ENCODE measurements at places on chromosomes 2 and 18.

GRCh38 chr2:214830794-214831346, 21.4 kb upstream of the BARD1 start:
- no peak for DNase-seq

- DNase-seq: no peak
These were observed 160.8 kb downstream of the PMAIP1 start for GRCh38 chr18:60060578-60060977.

- DNase-seq: no peak
These were observed 1042.5 kb downstream of the DPP10 start for GRCh38 chr2:115484983-115485382.

- DNase-seq: no peak
These were observed 145.1 kb upstream of the ITGB6 start for GRCh38 chr2:160345071-160345764.

DNA sequence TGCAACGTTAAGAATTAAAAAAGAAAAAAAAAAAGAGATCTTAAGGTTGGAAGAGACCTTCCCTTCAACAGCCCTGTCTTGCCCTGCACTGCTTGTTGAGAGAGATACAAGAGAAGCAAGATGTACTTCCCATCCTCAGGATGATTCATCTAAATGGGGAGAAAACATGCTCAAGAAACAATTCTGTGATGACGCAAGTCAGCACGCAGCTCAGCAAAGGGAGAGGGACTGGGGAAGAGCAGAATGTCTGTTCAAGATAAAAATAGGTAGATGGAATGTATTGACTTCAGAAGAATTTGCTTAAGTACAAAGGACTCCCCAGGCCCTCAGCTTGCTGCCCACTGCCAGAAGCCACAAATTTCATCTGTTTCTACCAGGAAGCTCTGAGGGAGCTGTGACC, 198.2 kb upstream of the SPRED2 start:
- DNase-seq: no peak

GRCh38 chr18:35245719-35246317, 5.0 kb downstream of the ZNF397 start:
- no peak for DNase-seq

GRCh38 chr2:69985688-69986087, 24.3 kb upstream of the ASPRV1 start:
- DNase-seq: no peak

DNA sequence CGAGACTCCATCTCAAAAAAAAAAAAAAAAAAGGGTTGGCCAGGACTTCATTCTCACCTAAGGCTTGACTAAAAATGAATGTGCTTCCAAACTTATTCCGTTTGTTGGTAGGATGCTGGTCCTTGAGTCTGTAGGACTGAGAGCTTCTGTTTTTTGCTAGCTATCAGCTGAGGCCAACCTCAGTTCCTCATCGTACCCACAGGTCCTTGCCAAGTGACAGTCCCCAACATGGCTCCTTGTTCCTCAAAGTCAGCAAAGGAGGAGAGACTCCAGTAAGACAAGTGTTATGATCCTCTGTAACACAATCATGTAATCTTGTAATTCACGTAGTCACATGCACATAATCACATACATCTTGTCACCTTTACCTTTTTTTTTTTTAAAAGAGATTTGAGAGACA, 37.0 kb downstream of the HAUS1 start:
- no peak for DNase-seq

- no peak for DNase-seq
These were observed 29.4 kb upstream of the DYSF start for GRCh38 chr2:71423817-71424420.

- no peak for DNase-seq
These were observed 32.4 kb upstream of the YWHAQ start for GRCh38 chr2:9663008-9663879.

GRCh38 chr2:63755965-63756364, 85.7 kb upstream of the UGP2 start:
- DNase-seq: no peak

GRCh38 chr2:167187049-167187727, 298.9 kb downstream of the XIRP2 start:
- DNase-seq: no peak

DNA sequence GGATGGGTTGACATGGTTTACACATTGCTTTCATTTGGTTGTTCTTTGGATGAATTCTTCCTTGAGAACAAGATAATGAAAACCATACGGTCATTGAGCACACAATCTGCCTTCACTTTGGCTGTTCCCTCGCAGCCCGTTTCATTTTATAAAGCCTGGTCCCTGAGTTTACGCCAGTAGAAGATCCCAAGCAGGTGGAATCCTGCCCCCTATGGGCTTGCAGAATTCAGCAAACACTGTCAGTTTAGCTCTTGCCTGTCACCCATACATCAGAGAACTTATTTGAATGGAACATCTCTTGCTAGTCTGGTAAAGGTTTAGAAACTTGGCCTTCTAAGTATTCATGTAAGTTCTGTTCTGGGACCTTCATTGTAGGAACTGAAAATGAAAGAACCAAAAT, 666.4 kb upstream of the ZEB2 start:
- no peak for DNase-seq

- DNase-seq: no peak
These were observed 2.8 kb downstream of the GDF7 start for GRCh38 chr2:20669562-20670314.

DNA sequence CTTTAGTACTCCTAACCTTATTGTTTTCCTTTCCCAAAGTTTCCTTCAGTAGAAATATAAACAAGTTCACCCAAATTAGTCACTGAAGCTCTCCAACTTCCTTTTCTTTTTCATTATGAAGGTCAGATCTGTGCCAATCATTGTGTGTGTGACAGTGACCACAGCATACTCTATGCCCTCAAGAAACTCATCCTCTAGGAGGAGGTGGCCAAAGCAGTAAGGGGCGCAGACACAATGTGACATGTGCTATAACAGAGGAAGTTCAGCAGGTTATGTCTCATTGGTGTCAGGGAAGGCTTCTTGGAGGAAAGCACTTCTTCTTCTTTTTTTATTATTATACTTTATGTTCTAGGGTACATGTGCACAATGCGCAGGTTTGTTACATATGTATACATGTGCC, 60.0 kb upstream of the PSME4 start:
- no peak for DNase-seq

- no peak for DNase-seq
These were observed 1108.1 kb upstream of the LRRTM1 start for GRCh38 chr2:81412681-81413080.

GRCh38 chr2:72483346-72483745, 335.7 kb upstream of the CYP26B1 start:
- no peak for DNase-seq

DNA sequence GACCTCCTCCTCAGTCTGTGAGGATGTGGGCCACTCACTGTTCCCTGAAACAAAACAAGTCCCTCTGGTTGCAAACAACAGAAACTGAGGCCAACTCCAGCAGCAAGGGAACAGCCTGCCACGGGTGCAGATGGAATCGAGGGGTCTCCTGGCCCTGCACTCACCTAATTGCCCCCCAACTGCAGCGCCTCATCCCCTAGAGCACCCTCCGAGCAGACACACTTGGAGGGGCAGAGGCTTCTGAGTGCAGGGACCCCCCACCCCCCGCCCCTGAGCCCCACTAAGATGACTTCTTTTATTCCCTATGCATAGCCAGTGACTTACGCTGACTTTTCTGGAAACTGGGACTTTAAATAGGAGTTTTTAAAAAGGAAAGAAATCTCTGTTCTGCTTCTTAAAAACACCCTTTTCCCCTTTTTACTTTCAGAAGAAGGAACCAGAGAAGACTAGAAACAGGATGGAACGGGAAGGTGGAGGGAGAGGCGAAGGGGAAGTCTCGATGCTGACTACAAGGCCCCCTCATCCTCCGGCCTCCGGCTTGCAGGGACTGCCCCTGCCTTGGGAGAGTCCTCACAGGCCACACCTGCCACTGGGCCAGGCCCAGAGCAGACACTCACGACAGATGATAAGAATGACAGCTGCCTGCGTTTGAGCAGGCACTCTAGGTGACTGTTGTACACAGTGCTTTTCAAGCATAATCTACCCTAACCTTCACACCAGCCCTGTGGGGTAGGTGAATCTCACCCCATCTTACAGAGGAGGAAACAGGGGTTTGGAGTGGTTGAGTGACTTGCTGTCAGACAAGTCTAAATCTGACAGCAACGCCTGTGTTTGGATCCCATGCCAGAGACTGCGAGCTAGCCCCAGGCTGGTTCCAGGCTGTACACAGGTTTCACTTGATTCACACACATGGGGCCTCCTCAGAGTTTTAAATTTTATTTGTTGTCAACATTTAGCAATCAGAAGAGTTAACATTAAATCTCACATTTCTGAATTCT, 28.2 kb upstream of the BIN1 start:
- DNase-seq: no peak

- DNase-seq: no peak
These were observed 569.8 kb upstream of the MEX3C start for GRCh38 chr18:51767293-51767692.

DNA sequence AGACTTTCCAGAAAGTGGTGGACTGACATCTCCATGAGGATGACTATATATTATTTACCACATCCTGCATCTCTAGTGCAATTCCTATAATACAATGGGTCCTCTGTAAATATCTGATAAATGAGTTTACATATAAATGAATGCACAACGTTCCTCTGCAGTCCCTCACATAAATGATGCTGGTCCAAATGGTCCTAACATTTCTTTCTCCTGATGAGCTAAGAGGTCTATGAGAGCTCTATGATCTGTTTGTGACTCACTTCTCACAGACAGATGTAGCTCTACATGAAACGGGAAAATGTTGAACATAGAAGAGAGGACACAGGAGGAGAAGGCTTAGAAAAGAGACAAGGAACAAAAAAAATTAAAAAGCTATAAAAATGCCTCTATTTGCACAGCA, 201.2 kb upstream of the PIK3C3 start:
- DNase-seq: no peak

DNA sequence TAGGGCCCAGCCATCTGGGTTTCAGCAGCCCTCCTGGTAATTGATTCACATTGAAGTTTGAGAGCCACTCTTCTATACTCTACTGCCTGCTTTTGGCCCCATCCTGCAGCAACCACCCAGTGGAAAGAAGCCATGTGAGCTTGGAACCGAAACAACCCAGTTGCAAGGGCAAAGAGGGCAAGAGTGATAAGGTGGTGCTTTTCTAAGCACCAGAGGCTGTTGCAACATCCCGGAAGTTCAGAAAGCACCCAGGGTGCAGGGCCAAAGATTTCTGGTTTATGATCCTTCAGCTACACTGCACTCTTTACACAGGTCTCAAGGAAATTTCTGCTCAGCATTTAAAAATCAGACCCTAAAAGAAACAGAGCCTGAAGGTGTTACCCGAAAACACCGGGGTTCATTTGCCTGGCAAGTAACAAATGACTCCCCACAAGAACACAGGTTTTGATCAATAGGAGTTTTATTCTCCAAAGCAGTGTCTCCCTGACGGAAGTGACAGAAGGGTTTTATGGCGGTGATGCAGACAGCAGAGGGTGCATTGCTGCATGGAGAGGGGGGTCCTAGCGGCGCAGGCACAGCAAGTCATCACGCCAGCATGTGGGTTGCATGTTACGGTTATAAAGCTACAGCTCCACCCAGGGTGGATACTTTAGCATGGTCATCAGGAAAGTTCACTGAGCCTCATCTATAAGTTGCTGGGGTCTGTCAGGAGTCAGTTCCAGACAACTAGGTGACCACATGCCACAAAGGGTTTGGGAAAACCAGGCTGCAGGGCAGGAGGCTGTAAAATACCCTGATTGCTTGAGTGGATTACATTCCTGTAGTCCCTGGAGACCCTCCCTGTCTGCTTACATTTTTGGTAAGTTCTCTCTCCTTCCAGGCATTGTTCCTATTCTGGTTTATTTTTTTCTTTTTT, 28.8 kb upstream of the TMEM37 start:
- DNase-seq: no peak

DNA sequence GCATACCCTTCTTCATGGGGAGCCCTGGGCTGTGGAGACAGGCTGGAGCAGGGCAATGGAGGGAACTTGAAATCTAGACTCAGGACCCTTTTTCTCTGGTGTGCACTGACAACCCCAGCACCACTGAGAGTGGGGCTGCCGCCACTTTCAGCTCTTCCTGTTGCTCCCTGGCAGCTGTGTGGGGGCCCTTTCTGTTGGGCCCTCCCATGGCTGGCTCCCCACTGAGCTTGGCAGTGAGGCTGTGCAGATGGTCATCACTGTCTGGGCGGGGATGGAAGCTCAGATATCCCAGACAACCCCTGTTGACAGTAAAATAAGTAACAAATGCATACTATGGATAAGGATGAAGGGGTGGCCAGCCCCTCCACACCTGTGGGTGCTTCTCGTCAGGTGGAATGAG, 6.7 kb downstream of the MYO7B start:
- DNase-seq: no peak

DNA sequence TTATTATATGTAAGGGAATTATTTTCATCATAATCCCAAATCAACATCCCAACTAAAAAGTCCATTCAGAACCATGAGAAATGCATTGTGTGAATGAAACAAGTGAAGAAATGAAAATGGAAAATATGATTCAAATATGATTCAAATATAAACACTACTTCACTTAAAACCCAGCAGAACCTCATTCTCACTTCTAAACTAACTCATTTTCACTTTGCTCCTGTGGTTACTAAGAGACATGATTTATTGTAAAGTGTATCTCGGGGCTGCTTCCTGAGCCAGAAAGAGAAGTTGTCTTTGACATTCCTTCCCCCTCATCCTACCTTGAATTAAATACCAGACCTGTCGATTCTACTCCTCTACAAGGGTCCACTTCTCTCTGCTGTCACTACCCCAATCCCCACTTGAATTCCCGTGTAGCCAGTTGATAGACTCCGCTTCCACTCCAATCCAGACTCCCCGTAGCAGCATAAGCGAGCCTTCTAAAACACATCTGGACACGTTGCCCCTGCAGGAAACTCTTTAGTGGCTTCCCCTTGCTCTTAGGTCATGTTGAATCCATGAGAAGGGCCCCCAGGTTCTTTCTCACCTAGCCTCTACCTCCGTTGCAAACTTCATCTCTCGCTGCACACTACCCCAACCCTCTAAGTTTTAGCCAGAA, 697.0 kb upstream of the ID2 start:
- no peak for DNase-seq

GRCh38 chr2:233519787-233520611, 46.6 kb downstream of the USP40 start:
- DNase-seq: no peak

DNA sequence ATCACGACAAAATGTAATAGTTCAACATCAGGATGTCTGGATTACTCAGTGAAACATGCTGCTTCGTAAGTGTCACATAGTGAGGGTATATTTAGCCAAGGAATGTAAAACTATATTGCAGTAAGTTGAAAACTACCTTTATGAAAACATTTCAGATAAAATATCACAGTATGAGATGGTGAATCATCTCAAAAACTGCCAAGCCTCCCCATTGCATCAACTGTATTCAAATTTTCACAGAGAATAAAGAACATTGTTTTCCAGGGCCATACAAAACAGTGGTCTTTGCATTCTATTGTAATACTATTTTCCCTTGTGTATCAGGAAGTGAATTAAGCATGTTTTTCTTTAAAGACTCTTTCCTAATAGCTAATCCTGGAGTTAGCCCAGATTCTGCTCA, 47.6 kb upstream of the MSTN start:
- DNase-seq: no peak

DNA sequence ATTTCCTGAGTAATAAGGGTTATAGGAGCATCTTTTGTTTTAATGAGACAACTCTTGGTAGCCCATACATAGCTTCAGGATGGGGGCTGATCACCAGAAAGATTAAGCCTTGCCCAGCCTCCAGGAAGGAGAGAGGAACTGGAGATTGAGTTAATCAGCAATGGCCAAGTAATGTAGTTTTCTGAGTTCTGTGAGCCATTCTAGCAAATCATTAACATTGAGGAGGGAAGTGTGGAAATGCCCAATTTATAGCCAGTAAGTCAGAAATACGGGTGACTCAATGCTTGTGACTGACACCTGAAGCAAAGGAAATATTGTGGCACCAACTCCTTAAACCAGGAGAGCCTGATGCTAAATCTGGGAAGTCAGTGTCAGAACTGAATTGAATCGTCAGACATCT, 205.1 kb upstream of the SRD5A2 start:
- no peak for DNase-seq

All from activated CD4-positive, alpha-beta T cell treated with anti-CD3 and anti-CD28 coated beads for 24 hours (primary cell).